ENCODE measurements at places on chromosomes 16 and 17. TPM values are rescaled to one million over a fixed set of nuclear protein-coding genes. Genes with fewer than 3 reads are reported as not detected.

Gene KCNH6
- total RNA-seq, result not detected

Gene ZPBP2
- not detected for total RNA-seq

Gene ABCA9
- total RNA-seq, result not detected

Gene TRIM72
- total RNA-seq, result not detected

Gene ZNF624
- total RNA-seq, result 3.9 TPM

Data from activated naive CD8-positive, alpha-beta T cell treated with anti-CD3 and anti-CD28 coated beads for 36 hours (primary cell).